Stimulated activated CD4-positive, alpha-beta T cell treated with anti-CD3 and anti-CD28 coated beads, Interleukin-4, amount 100 ng/mL, for 48 hours (primary cell): ENCODE measurements at places on chromosomes 7 and 10.

GRCh38 chr7:39133088-39133487 lies 155.4 kb downstream of the POU6F2 start:
- no peak for DNase-seq

GRCh38 chr10:96254976-96255375 lies 16.4 kb downstream of the BLNK start:
- no peak for DNase-seq

- no peak for DNase-seq
Observed at GRCh38 chr7:19060761-19061259, 56.6 kb downstream of the TWIST1 start.

GRCh38 chr10:78769526-78769925 lies 299.2 kb upstream of the ZMIZ1 start:
- no peak for DNase-seq

DNA sequence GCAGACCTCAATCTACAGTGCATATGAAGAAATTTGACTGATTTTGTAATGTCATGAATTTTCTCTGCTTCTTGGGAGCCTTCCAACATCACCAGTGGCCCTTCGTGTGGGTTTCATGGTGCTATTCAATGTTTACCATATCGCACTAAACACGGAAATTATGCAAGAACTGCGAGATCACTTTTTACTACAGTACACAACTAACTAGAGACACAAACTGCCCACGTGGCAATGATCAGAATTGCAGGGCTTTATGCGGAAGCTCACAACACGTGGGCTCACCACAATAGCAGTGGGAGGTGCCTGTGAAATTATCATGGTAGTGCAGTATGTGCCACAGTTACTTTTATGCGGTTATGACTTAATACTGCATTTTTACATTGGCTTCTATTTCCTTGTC lies 449.7 kb upstream of the KLF6 start:
- no peak for DNase-seq

- no peak for DNase-seq
Observed at GRCh38 chr7:93717217-93717900, 142.8 kb upstream of the CALCR start.

GRCh38 chr10:18290651-18291313 lies 150.6 kb downstream of the CACNB2 start:
- DNase-seq = no peak

- DNase-seq = no peak
Observed at GRCh38 chr10:35458500-35459448, 122.5 kb downstream of the CCNY start.

DNA sequence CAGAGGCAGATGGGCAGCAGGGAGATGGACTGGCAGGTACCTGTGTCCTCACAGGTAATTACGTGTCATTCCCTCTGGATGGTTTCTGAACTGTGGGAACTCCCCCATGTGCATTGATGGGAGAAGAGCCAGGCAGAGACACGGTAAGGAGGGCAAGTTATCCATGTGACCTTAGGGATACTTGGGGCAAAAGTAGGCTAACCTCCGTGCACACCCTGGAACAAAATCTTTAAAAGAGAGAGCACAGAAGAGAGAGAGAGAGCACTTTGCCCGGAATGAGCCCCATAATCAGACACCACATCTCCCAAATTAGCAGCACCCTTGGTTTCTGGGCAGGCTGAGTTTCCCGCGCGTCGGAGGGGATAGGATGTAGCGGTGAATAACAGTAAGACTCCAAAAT lies 423.2 kb downstream of the PAXIP1 start:
- DNase-seq = no peak

DNA sequence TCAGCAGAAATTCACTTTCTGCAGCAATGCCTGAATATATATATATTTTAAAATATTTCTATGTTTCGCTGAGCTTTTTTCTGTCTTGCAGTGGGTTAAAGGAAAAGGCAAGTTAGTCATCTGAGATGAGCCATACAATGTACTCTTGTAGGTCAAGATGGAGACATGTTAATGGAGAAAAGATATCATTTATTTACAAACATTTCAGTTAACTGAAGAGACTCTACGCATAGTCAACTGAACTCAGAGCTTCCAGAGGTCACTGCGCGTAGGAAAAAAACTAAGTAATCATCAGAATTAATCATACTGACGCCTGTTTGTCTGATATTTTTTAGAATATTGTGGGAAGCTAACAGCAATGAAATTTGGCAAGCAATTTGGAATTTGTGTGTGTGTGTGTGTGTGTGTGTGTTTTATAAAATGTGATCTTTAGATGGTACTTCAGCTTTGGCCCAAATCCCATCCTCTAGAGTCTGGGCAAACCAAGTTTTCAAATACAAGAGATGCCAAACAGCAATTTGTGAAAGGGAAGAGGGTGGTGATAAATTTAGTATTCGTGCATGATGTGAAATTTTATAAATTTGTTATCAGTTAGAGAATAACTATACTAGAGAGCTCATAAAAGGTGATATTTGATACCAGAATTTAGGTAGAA lies 193.9 kb upstream of the AGR3 start:
- DNase-seq = no peak

DNA sequence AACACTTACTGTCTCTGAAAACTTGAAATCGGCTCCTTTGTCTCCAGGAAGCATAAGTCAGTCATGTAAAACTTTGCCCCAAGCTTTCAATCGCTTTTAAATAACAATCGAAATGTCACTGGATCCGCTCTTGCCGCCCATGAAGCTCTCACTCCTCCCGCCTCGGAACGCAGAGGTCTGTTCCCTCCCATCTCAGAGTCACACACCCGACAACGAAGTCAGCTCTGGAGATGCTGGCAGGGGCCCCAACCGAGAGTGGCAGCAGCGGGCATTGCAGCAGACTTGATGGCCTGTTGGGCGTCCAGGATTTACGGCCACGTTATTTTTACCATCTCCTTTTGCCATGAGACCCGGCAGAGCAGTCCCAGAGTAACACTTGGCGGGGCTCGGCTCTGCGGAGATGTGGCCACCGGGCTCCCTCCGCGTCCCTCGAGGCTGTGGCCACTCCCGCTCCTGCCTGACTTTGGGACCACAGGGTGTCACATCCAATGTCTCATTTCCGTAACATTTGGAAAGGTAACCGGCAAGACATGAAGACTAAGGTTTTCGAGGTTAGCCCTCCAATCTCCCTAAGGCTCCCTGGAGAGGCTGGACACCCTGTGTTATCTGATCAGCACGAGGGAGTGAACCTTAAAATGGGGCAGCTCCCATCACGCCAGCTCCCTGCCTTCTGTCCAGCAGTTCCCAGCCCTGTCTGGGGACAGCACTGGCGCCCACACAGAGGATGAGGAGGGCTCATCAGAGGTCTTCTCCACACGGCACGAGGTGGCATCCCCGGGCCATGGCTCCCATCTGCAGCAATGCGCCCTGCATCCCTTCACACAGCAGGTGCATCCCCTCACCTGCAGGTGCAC lies 62.8 kb upstream of the ADGRA1 start:
- no peak for DNase-seq

DNA sequence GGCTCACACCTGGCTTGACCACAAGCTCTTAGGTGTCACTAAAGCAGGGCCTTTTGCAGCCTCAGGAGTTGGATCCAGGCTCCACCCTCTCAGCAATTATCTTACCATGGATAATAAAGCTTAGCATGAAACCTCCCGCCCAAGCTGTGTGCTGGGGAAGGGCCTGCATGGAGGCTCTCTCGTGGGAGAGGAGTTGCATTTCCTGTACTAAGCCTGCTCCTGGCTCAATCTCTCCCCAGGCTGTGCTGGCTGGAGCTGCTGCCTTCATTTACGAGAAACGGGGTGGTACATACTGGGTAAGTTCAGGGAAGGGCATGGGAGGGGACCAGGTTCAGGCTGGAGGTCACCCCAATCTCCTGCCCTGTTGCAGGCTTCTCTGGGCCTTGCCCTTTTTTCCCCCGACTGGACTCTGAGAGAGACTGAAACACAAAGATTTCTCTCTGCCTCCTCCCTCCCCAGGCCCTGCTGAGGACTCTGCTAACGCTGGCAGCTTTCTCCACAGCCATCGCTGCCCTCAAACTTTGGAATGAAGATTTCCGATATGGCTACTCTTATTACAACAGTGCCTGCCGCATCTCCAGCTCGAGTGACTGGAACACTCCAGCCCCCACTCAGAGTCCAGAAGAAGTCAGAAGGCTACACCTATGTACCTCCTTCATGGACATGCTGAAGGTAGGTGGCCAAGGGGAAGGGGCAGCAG lies 2.7 kb downstream of the TMEM176A start:
- no peak for DNase-seq

DNA sequence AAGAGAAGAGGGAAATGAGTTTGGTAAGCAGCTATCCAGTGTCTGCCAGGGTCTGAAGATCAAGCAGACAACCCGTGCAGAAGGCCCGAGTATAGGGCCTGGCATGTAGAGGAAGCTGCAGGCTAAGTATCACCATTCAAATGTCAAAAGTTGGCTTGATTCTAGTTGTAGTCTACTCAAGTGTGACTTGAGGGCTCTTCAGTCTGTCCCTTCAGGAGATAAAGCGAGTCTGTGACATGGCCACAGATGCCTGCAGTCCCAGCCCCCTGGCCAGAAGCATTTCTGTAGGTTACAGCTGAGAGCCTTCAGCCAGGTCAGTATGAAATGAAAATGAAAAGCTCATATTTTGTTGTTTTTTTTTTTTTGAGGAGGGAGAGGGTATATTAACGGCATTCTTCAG lies 97.8 kb upstream of the EEPD1 start:
- no peak for DNase-seq

GRCh38 chr7:101671371-101672356 lies 42.6 kb upstream of the MYL10 start:
- no peak for DNase-seq

DNA sequence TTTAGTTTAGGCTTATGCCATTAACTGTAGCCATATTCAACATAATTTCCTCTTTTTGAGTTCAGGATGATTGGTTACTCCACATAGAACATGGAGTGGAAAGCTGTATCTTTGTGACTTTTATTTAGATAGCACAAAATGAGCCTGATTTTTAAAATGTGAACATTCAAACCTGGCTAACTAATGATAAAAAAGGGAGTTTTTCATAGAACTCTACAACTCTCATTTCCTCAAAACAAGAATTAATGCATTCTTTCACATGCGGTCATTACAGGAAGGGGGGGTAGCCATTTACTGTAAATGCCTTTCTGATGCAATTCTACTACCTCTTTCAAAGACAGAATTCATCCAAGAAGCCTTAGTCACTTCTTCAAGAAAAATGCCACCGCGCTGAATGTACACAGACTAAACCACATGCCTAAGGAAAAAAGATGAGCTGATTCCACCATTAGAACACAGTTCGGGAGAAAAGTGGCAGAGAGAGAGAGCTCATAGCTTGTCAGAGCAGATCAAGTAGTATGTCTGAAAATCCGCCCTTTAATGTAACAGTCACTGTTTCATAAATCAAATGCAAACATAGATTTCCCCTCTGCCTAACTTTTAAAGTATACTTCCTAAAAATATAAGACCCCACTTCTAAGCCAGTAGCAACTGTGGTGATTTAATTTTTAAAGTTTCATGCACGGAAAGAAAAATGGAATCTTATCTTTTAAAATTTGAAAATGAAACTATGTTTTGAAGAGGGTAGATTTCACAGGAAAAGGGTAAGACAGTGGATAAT lies 226.4 kb upstream of the KLF14 start:
- no peak for DNase-seq

GRCh38 chr7:27955596-27955995 lies 215.6 kb downstream of the TAX1BP1 start:
- no peak for DNase-seq

DNA sequence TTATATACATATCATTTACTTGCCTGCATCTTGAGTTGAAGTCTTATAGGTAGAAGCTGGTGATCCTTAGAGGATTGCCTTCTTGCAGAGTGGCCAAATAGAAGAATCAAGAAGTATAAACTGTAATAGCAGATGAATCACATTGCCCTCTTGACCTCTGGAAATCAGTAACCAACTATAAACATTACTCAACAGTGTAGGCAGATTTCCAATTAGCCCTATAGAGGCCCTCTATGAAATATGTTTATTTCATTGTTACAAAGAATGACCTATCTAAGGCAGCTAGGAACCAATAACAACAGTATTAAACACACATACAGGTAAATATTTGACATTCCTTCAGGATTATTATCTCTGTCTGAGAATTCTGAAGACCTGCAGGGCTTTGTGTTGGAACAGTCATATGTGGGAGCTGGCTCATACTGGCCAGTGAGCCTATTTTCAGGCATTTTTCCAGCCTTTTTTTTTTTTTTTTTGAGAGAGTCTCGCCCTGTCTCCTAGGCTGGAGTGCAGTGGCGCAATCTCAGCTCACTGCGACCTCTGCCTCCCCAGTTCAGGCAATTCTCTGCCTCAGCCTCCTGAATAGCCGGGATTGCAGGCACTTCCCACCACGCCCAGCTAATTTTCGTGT lies 7.2 kb upstream of the SRI start:
- no peak for DNase-seq

DNA sequence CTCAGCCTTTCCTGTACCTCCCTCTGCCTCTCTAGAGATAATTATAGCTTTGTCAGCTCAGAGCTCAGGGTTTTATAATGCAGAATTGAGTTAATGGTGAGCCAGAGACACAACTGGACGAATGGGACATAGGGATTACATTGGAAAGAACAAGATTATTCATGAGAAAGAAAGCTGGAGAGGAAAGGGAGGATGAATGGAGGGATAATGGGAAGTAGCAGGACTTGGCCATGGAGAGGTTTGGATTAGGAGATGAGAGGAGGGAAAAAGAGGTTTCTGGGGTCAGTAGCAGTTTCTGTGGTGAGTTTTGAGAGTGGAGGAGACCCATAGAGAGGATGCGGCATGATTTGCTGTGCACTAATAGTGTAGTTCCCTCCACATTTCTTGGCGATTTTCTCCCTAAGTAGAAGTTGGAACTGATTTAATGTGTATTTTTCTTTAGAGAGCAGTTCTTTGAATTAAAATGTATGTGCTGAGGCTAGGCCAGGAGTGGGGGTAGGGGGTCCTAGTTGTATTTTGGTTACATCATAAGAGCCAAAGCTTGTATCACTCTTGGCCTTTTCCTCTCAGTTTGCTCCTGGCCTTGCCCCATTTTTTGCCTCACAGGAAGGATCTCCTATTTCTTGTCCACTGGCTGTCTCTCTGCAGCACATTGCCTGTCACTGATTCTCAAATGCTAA lies 107.4 kb downstream of the MKX start:
- no peak for DNase-seq

GRCh38 chr10:80520661-80521470 lies 16.8 kb upstream of the SH2D4B start:
- no peak for DNase-seq

DNA sequence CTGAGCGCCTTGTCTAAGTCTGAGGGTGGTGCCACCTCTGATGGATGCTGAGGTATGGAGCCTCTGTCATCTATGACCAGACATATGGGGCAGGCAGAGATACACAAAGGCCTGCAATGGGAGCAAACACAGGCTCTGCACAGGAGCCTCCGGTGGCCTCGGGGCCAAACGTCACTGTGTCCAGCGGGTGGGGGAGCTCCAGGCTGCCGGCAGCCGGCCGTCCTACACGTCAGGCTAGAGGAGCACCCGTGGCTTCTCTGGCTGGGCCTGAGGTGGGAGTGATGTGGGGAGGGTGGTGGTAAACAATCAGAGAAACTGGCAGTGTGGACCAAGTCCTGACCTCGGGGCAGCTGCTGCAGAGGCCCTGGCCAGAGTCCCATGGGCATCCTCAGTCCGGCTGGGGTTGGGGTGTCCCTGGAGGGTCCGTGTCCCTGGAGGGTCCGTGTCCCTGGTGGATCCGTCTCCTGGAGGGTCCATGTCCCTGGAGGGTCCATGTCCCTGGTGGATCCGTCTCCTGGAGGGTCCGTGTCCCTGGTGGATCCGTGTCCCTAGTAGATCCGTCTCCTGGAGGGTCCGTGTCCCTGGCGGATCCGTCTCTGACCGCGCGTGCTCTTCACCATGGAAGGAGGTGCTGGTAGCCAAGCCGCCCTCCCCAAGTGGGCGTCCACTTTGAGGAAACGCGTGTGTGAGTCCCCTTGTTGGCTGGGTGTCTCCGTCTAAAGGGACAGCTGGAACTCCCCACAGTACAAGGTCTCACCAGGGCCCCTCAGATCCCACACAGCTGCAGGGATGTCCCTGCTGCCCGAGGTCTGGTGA lies 24.2 kb upstream of the FAM20C start:
- DNase-seq = no peak
